ENCODE measurements at places on chromosomes 5 and 9.

GRCh38 chr5:7250004-7250403, 145.9 kb upstream of the ADCY2 start:
- no peak for DNase-seq

DNA sequence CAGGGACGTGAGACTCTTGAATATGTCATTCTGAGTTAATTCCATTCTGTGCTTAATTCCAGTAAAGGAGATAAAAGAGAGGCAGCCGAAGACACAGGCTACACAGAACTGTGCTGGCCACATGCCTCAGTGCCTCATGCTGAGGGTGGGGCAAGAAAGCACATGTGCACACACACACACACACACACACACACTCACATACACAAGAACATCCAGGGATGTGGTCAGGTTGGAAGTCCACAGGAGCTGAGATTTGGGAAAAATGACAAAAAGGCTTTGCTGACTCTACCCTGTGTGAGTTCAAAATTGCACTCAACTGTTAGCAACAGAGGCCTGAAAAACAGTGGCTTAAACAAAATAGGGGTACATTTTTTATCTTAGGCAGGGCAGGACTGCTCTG, 40.5 kb downstream of the ALG2 start:
- no peak for DNase-seq

- no peak for DNase-seq
Observed at GRCh38 chr9:134396258-134396742, 70.0 kb downstream of the RXRA start.

DNA sequence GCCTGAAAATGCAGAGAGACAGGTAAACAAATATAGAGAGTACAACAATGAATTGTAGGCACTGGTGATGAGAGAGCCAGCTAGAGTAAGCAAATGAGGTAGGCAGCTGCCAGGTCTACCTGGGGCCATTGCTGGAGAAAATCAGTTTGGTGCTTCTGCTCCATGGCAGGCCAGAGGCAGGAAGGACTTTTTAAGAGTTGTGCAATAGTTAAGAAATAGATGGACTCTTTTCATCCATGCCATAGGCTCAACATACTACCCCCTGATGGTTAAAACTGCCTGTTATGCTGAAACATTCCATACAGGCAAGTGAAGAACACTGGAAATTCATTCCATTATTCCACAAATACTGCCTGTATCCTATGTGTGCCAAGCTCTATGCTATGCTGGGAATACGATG, 86.5 kb upstream of the CCDC112 start:
- no peak for DNase-seq

DNA sequence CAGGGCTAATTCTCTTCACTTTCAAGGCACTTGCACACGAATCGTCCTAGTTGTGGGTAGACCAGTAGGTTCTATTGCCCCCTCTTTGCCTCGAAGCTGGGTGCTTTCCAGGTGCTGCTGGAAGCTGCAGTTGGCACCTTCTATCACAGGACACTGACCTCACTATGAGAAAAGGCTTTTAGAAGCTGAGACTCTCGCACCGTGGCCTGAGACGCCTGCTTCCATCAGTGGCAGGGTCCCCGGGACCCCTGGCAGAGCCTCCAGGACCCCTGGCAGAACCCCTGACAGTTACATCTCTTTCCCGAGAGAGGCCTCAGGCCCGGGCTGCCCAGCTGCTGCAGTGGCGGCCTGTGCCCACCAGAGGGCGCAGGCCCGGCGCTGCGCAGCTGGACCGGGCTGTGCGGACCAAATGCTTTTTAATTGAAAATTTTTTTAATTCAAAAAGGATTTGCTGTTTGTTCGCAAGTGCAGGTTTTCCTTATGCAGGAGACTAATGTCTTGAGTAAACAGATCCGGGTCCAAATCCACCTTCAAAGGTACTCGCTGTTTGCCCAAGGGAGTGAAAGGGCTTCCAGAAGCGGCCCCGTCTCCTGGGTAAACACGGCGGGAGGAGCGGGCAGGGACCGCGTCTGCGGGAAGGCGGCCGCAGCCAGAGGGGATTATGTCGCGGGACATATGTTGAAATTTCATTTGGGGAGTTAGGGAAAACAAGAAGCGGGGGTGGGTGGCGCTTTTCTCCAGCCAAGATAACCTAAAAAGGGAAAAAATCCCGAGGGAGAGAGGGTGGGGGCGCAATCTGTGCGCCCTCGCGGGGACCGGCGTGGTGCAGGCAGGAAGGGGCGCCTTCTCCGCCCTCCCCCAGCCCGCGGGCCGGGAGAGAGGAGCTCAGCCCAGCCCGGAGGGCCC, 114.5 kb upstream of the LMX1B start:
- peak; percentile 67 for DNase-seq

DNA sequence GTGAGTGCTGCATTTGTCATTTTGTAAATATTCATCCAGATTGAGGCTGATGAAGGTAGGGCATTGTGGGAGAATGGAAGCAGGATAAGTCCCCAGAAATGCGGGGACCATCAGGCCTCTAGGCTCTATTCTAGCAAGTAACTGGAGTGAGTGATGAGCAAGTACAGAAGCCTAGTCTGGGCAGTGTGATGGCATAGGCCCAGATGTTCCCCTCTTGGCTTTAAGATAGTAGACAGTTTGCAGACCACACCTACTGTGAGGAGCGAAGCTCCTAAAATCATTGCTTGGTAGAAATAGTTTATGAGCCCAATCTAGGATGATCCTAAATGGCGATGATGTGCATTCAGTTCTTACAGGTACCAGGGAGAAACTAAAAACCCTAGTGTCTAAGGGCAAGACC, 24.3 kb downstream of the NDFIP1 start:
- DNase-seq, result no peak

- DNase-seq, result no peak
Observed at GRCh38 chr5:180007582-180007981, 64.0 kb downstream of the RNF130 start.

GRCh38 chr5:11640158-11640873, 263.9 kb downstream of the CTNND2 start:
- DNase-seq, result no peak

- no peak for DNase-seq
Observed at GRCh38 chr9:110571801-110572483, 7.6 kb downstream of the SVEP1 start.

GRCh38 chr5:102591650-102592049, 92.8 kb upstream of the SLCO6A1 start:
- no peak for DNase-seq

- DNase-seq, result no peak
Observed at GRCh38 chr5:173486355-173487225, 129.9 kb downstream of the BOD1 start.

GRCh38 chr5:151627650-151628049, 36.5 kb upstream of the FAT2 start:
- DNase-seq, result no peak
